ENCODE measurements at places on chromosomes 13 and 19. TPM values are rescaled to one million over a fixed set of nuclear protein-coding genes. Genes with fewer than 3 reads are reported as not detected.

GRCh38 chr13:113777311-113778260 lies 18.6 kb downstream of the TMEM255B start:
- H3K36me3 ChIP-seq: no peaks in the 10 kb centered on the region
- H3K27me3 ChIP-seq: peaks cover 15% of the 10 kb centered on the region
- no peak overlapping the region for H3K4me3 ChIP-seq
- H3K4me1 ChIP-seq: no peaks in the 10 kb centered on the region
- peak; percentile 29 for DNase-seq

- peaks cover 49% of the 10 kb centered on the region for H3K4me1 ChIP-seq
- H3K36me3 ChIP-seq: peaks cover 25% of the 10 kb centered on the region
- DNase-seq: no peak
- H3K27me3 ChIP-seq: no peaks in the 10 kb centered on the region
- peak overlapping the region; percentile 96 for H3K27ac ChIP-seq
Measured at GRCh38 chr13:39037410-39037879, 444 bp downstream of the PROSER1 start.

DNA sequence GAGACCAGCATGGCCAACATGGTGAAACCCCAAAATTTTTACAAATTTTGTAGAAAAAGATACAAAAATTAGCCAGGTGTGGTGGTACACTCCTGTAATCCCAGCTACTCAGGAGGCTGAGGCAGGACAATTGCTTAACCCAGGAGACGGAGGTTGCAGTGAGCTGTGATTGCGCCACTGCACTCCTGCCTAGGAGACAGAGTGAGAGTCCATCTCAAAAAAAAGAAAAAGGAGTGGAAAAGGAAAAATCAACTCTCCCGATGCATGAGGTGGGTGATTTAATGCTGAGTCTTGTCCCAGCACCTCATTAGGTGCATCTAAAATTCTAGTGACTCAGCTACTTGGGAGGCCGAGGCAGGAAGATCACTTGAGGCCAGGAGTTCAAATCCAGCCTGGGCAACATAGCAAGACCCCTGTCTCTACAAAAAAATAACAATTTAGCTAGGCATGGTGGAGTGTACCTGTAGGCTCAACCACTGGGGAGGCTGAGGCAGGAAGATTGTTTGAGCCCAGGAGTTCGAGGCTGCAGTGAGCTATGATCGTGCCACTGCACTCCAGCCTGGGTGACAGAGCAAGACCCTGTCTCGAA lies 19.8 kb downstream of the GTPBP3 start:
- H3K36me3 ChIP-seq: no peaks in the 10 kb centered on the region
- H3K27ac ChIP-seq: no peak overlapping the region
- H3K4me3 ChIP-seq: no peak overlapping the region
- peaks cover 2% of the 10 kb centered on the region for H3K27me3 ChIP-seq

The ZNF573 gene
- 5.5 TPM for total RNA-seq

DNA sequence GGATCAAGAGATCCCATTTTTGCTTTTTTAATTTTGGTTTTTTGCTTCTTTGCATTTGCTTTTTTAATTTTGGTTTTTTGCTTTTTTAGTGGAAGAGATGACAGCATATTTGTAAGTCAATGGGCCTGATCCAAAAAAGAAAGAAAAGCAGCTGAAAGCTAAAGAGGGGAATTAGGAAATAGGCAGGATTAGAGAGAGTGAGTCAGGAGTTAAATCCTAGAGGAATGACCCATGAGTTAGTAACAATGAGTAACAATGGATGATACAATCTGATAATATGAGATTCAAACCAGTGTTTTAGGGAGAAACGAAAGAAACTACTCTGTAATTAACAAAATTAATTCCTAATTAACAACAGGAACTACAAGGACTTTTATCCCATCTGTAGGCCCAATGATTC lies 111.2 kb upstream of the SGCG start:
- H3K4me1 ChIP-seq: no peaks in the 10 kb centered on the region
- no peak for DNase-seq
- H3K27ac ChIP-seq: no peak overlapping the region
- no peaks in the 10 kb centered on the region for H3K27me3 ChIP-seq
- H3K36me3 ChIP-seq: no peaks in the 10 kb centered on the region

GRCh38 chr19:734716-735115 lies 16.2 kb upstream of the MISP start:
- no peak overlapping the region for H3K4me3 ChIP-seq
- DNase-seq: no peak

DNA sequence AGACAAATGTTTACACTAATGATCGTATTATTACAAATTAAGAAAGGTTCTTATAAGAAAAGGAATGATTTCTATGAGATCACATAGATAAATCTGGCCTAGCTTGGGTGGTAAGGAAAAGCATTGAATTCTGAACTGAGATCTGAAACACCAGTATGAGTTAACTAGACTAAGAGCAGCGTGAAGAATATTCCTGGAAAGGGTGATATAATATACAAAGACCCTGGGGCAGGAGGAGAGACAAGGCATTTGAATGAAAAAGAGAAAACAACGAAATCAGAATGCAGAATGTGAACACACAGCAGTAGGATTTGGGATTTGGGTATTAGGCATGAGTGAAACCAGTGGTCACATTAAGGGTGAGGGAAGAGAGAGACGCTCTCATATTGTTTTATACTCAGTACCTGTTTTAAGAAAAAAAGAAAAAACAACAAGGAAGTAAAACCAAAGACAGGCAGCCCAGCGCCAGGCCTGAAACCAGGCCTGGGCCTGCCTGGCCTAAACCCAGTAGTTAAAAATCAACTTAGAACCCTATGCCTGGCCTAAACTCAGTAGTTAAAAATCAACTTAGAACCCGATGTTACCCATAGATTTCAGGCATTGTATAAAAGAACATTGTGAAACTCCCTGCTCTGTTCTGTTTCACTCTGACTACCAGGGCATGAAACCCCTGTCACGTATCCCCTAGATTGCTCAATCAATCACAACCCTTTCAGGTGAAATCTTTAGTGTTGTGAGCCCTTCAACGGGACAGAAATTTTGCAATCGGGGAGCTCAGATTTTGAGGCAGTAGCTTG lies 287.1 kb downstream of the ITGBL1 start:
- no peak overlapping the region for H3K4me3 ChIP-seq
- no peak for DNase-seq
- no peak overlapping the region for H3K27ac ChIP-seq
- H3K4me1 ChIP-seq: no peaks in the 10 kb centered on the region

The RHPN2 gene
- 3.0 TPM for total RNA-seq
